ENCODE measurements at places on chromosomes 12 and 14. TPM values are rescaled to one million over a fixed set of nuclear protein-coding genes. Genes with fewer than 3 reads are reported as not detected.

DNA sequence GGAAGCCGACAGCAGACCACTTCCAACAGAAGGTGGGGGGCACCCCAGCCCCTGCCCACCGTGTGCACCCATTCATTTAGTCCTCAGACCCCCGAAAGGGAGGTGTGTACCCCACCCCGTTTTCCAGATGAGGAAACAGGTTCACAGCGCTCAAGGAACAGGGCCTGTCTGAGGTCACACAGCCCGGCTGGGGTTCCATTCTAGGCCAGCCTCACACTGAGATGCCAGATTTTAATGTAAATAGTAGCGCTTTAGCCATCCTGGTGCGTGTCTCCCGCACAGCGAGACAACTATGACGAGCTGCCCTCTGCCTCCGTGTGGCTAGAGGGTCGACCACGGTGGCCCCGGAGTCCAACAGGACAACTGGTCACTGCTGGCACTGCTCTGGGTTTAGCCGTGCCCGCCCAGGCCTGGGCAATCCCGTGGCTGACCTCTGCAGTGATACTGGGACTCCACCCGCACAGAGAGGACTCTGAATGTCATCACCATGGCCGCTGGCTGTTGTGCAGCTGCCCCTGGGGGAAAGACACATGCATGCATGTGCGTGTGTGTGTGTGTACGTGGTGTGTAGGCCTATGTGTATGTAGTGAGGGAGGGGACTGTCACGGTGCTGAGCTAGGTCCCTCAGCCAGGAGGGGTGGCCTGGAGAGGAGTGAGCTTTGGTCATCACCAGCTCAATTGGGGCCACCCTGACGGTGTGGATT, 31.6 kb downstream of the BEGAIN start:
- DNase-seq = no peak

- DNase-seq = no peak
Measured at GRCh38 chr12:64216239-64216638, 5.9 kb downstream of the KICS2 start.

DNA sequence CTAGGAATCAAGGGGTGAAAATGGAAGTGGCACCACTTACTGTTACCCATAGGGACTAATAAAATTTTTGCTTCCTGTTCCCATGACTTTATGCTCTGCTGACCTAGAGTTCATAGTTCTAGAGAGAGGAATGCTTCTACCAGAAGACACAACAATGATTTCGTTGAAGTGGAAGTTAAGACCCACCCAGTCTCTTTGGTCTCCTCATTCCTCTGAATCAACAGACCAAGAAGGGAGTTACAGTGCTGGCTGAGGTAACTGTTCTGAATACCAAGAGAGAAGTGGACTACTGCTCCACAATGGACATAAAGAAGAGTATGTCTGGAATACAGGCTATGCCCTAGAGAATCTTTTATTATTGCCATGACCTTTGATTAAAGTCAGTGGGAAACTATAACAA, 23.5 kb upstream of the DYRK2 start:
- DNase-seq = no peak

GRCh38 chr12:53764615-53765014, 12.8 kb upstream of the CISTR start:
- no peak for DNase-seq

DNA sequence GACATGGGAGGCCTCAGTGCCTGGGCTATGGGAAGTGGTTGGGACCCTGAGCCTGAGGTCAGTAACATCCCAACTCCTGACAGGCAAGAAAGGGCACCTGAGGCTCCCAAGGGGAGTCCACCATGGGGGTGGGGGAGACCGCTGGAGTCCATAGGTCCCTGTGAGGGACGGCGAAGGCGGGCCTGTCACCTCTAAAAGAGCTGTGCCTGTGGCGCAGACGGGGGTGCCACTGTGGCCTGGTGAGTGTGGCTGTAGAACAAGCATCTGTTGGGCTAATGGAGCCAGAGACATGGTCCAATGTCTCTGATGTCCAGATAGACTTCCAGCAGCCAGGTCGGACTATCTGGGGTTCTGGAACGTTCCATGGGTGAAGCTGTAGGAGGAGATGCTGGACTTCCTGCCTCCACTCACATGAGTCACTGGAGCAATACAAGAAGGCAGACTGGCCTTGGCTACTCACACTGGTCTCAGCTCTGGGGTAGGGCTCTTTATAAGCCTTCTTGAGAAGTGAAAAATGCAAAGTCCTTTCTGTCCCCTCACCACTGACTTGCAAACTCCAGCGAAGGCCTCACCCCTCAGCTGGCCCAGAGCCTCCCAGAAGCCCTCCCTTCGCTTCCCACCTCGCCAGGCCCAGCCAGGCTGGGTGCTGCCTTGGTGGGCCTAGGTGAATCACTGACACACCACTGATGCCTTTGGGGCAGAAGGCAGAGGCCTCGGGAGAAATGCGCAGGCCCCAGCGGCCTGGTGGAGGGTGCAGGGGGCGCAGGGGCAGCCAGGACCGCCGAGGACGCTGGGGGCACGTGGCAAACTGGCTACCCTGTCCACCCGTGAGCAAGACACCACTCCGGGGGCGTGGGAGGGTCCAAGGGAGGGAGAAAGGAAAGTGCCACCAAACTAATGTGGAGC, 1.1 kb upstream of the TRAF3 start:
- peak; percentile 43 for DNase-seq

GRCh38 chr14:101504096-101504948, 57.0 kb upstream of the DIO3 start:
- peak; percentile 4 for DNase-seq

DNA sequence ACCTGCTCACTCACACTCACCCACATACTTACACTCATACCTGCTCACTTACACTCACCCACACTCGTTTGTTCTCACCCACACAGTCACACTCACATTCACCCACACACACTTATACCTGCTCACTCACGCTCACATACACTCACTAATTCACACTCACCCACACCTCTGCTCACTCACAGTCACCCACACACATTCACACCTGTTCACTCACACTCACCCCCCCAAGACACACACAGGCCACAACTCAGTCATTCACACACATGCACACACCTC, 436.2 kb downstream of the BCL11B start:
- DNase-seq = no peak

DNA sequence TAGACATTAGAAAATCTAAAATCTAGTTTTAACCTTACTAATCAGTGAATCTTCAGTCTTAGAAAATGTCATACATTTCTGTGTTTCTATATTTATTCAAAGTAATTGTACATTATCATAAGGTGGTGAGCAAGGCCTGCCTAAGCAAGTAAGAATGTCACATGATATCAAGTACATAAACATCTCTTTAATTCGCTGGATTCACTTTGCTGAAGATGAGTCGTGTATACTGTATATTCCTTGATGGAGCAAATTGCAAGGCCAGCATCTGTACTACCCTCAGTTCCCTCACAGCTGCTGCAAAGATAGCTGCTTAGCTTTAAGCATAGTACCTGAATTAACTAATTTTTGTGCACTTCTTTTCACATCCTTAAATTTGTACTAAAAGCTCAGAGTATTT, 8.5 kb upstream of the AK7 start:
- DNase-seq = no peak

- no peak for DNase-seq
Measured at GRCh38 chr12:43893670-43894069, 57.8 kb downstream of the TMEM117 start.

AQP6 gene
- total RNA-seq = not detected

CCND2 gene
- 88.7 TPM for total RNA-seq

KRT5 gene
- total RNA-seq = 0.52 TPM

CHMP4A gene
- 32.0 TPM for total RNA-seq

BDKRB2 gene
- total RNA-seq = 9.6 TPM
